ENCODE measurements at places on chromosomes 7 and 10. TPM values are rescaled to one million over a fixed set of nuclear protein-coding genes. Genes with fewer than 3 reads are reported as not detected.

CYP3A5 gene
- total RNA-seq: 99.8 TPM

TAS2R41 gene
- total RNA-seq: not detected

CALHM1 gene
- total RNA-seq: not detected

MLXIPL gene
- total RNA-seq: 0.53 TPM

SSBP1 gene
- 187 TPM for total RNA-seq

PRR15 gene
- 0.56 TPM for total RNA-seq

ACSM6 gene
- total RNA-seq: not detected

DNA sequence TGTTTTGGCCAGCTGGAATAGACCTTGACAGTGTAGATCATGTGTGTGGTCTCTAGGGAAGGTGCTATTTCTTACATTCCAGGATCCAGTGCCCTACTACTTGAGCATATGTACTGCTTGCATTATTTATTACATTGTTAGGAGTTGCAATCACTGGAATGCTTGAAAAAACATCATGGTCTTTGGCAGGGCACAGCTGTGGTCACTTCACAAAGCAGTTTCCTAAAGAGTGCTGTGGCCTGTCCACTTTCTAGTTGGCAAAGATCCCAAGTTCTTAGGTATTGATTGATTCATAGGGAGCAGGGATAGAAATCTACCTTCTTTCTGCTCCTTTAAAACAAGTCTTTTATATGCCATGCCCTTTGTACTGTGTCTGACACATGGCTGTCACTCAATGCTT, 4.6 kb downstream of the C7orf25 start:
- DNase-seq: no peak
- H3K36me3 ChIP-seq: no peaks in the 10 kb centered on the region
- H3K27ac ChIP-seq: no peak overlapping the region
- no peaks in the 10 kb centered on the region for H3K27me3 ChIP-seq

GRCh38 chr10:15220445-15220844, 52.0 kb upstream of the NMT2 start:
- DNase-seq: no peak
- no peak overlapping the region for H3K4me3 ChIP-seq
- no peaks in the 10 kb centered on the region for H3K27me3 ChIP-seq
- no peak overlapping the region for H3K27ac ChIP-seq
- H3K4me1 ChIP-seq: no peaks in the 10 kb centered on the region

- no peak for DNase-seq
- H3K36me3 ChIP-seq: no peaks in the 10 kb centered on the region
- H3K27me3 ChIP-seq: no peaks in the 10 kb centered on the region
- H3K4me1 ChIP-seq: peaks cover 60% of the 10 kb centered on the region
- peak overlapping the region; percentile 72 for H3K27ac ChIP-seq
Measured at GRCh38 chr10:104300736-104301292, 31.8 kb downstream of the GSTO2 start.

- H3K36me3 ChIP-seq: no peaks in the 10 kb centered on the region
- H3K27me3 ChIP-seq: no peaks in the 10 kb centered on the region
- H3K27ac ChIP-seq: no peak overlapping the region
- no peak for DNase-seq
Measured at GRCh38 chr10:132562916-132563456, 25.4 kb downstream of the INPP5A start.

DNA sequence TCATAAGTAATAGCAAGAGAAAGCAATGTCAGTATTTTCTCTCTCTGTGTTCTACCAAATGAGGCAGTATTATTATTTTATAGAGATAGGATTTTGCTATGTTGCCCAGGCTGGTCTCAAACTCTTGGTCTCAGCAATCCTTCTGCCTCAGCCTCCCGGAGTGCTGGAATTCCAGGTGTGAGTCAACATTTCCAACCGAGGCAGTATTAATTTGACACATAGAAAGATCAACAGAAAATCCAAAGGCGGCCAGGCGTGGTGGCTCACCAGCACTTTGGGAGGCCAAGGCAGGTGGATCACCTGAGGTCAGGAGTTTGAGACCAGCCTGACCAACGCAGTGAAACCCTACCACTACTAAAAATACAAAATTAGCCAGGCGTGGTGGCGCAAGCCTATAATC, 71.8 kb downstream of the SMURF1 start:
- no peak for DNase-seq
- H3K36me3 ChIP-seq: peaks cover 16% of the 10 kb centered on the region
- H3K27ac ChIP-seq: no peak overlapping the region
- H3K4me1 ChIP-seq: peaks cover 51% of the 10 kb centered on the region

DNA sequence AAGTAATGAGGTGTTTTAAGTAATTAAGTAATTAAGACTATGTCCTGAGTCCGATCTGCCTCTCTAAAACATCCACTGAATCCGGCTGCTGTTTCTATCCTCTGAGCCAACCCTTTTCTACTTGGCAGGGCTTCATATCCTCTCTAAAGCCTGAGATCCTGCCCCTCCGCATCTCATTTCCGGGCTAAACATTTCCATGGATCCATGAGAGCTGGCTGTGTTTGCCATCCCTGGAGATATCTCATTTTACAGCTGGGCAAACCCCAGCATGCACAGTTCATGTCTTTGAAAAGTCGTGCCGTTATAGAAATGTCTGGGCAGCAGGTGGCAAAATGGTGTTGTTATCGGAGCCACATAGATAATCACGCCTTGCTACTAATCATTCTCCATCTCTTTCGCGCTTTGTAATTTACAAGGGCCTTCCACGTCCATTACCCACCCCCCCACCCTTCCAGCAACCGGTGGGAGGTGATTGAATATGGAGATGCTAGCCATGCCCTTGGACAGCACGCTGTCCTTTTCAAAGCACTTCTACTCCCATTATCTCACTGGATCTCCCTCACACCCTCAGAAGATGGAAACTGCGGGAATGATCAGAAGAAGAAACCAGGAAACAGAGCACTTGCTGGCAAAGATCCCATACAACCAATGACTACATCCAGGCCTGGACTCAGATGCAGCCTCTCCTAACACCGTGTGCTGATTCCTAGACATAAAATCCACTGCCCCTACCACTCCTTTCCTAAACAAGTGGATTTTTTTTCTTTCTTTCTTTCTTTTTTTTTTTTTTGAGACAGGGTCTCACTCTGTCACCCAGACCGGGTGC, 1189.2 kb downstream of the TYW1 start:
- no peaks in the 10 kb centered on the region for H3K36me3 ChIP-seq
- H3K27me3 ChIP-seq: no peaks in the 10 kb centered on the region
- no peak for DNase-seq
- no peak overlapping the region for H3K27ac ChIP-seq
- H3K4me3 ChIP-seq: no peak overlapping the region

- H3K4me3 ChIP-seq: no peak overlapping the region
- no peaks in the 10 kb centered on the region for H3K27me3 ChIP-seq
- no peaks in the 10 kb centered on the region for H3K36me3 ChIP-seq
- no peak overlapping the region for H3K27ac ChIP-seq
- DNase-seq: no peak
Measured at GRCh38 chr7:19023477-19023876, 94.0 kb downstream of the TWIST1 start.

DNA sequence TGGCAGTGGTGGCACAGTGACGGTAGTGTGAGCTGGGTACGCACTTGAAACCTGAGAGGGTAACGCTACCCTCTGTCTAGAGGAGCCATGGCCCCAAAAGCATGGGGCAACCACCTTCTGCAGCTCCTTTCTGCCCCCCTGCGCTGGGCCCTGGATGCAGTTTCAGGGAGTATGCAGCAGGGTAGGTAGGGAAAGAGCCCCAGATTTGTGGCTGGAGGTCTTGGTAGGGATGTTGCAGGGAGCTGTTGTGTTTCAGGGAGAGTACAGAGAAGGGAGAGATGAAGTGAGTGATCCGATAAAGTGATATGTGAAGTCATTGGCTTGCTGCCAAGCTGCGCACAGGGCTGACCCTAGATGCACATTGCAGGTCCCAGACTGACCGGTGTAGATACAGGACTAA, 2.7 kb upstream of the PGAM2 start:
- no peak for DNase-seq
- no peak overlapping the region for H3K27ac ChIP-seq
- H3K27me3 ChIP-seq: no peaks in the 10 kb centered on the region
- H3K4me1 ChIP-seq: peaks cover 29% of the 10 kb centered on the region
- H3K4me3 ChIP-seq: no peak overlapping the region

DNA sequence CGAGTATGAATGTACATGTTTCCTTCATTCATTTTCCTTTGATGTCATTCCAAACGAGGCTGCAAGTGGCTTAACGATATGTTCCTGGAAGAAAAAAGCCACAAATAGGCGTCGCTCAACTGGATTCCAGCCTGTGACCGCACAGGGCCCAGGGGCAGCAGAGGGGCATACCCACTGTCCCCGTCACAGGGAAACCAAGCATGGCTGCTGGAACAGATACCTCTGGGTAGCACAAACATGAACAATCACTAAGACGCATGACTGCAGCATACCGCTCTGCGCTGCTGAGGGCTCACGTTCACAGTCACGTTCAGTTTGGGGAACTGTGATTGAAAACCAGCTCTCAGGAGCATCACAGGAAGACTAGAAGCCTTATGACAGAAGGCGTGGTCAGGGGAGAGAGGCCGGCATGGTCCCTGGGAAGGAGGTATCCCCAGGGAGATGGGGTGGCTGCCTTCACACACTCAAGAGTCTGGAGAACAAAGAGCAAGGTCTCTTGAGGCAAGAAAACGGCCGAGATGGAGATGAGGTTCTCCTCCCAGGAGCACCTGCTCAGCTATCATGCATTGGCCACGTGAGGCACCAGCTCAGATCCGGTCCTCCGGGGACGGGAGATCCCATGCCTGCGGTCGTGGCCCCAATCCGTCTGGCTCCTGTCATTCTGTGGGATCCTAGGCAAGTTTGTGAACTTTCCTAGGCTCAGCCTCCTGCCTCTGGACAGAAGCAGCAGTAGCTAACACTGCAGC, 213.6 kb downstream of the DIP2C start:
- H3K27ac ChIP-seq: no peak overlapping the region
- no peaks in the 10 kb centered on the region for H3K36me3 ChIP-seq
- DNase-seq: no peak
- no peaks in the 10 kb centered on the region for H3K27me3 ChIP-seq
- no peak overlapping the region for H3K4me3 ChIP-seq

DNA sequence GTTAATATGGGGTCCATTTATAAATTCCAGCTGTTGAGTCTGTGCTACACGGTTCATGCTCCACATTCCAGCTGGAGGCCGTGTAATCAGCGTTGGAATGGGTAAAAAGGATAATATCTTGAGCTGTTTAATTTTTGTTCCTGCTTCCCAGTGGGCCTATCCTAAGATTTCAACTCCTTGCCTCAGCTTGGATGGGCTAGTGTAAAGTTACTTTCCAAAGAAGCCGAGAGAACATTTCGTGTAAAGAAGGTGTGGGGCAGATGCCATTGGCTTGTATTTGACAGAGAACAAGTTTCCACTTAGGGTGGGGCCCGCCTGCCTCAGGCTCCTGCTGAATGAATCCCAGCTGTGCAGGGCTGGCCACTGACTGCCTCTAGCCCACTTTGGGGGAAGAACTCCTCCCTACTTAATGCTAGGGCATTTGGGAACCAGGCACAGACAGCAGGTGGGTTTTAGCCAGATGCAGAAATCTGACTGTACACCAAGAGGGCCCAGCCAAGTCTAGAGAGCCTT, 125.9 kb upstream of the LYZL2 start:
- no peaks in the 10 kb centered on the region for H3K36me3 ChIP-seq
- H3K4me3 ChIP-seq: no peak overlapping the region
- no peaks in the 10 kb centered on the region for H3K4me1 ChIP-seq
- DNase-seq: no peak
- H3K27ac ChIP-seq: peak overlapping the region; percentile 61

- H3K4me3 ChIP-seq: no peak overlapping the region
- H3K27ac ChIP-seq: no peak overlapping the region
- no peaks in the 10 kb centered on the region for H3K36me3 ChIP-seq
- H3K4me1 ChIP-seq: no peaks in the 10 kb centered on the region
- DNase-seq: no peak
Measured at GRCh38 chr7:3175285-3175902, 125.7 kb upstream of the SDK1 start.

- no peak overlapping the region for H3K27ac ChIP-seq
- no peaks in the 10 kb centered on the region for H3K27me3 ChIP-seq
- DNase-seq: no peak
- H3K4me1 ChIP-seq: no peaks in the 10 kb centered on the region
- H3K36me3 ChIP-seq: no peaks in the 10 kb centered on the region
Measured at GRCh38 chr7:31919678-31920369, 150.4 kb downstream of the PDE1C start.

- no peak overlapping the region for H3K27ac ChIP-seq
- H3K4me3 ChIP-seq: no peak overlapping the region
- no peaks in the 10 kb centered on the region for H3K4me1 ChIP-seq
- H3K27me3 ChIP-seq: no peaks in the 10 kb centered on the region
- DNase-seq: no peak
Measured at GRCh38 chr7:112173568-112173905, 32.7 kb downstream of the DOCK4 start.

DNA sequence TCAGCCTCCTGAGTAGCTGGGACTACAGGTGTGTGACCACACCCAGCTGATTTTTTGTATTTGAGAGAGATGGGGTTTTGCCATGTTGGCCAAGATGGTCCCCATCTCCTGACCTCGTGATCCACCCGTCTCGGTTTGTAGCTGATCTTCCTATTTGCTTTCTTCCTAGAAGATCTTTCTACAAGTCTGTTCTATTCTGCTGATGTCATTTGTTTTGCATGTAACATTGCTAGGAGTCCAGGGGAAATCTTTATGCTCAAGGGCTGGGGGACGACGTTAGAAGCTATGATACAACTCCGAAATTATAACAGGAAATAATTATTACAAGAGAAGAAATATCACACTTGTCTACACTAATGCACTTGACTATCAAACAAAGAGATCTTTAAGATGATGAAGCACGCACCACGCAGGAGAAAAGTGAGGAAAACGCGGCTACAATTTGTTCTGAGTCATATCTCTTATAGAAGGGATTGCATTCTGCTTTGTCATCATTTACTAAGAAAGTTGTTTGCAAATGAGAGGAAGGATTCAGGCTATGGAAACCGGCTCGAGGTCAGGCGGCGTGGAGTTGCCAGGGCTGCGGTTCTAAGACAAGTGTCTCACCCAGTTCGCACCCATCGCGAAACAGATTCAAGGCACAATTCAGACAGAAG, 103.0 kb upstream of the CARD11 start:
- no peaks in the 10 kb centered on the region for H3K36me3 ChIP-seq
- no peaks in the 10 kb centered on the region for H3K27me3 ChIP-seq
- peaks cover 6% of the 10 kb centered on the region for H3K4me1 ChIP-seq
- DNase-seq: no peak

GRCh38 chr7:90768301-90768700, 172.2 kb downstream of the CDK14 start:
- H3K4me3 ChIP-seq: no peak overlapping the region
- no peaks in the 10 kb centered on the region for H3K4me1 ChIP-seq
- DNase-seq: no peak
- H3K27ac ChIP-seq: no peak overlapping the region
- no peaks in the 10 kb centered on the region for H3K36me3 ChIP-seq

DNA sequence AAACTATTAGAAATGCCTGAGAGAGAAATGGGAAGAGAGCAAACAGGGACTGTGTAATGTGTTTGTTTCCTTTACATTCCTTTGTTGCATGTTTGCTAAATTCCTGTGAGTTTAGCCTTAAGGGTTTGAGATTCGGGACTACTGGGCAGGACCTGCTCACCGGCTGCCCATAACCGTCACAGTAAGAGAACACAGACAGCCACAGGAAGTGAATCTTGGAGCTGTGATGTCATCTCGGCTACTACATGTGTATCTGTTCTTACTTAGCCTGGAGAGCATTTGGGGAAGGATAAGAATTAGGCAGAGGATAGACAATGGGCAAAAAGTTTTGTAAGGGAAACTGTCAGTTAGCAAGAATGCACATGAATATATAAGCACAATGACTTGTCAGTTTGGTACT, 485.1 kb upstream of the KLF6 start:
- H3K27me3 ChIP-seq: no peaks in the 10 kb centered on the region
- no peaks in the 10 kb centered on the region for H3K36me3 ChIP-seq
- H3K27ac ChIP-seq: no peak overlapping the region
- peaks cover 28% of the 10 kb centered on the region for H3K4me1 ChIP-seq
- H3K4me3 ChIP-seq: no peak overlapping the region
- no peak for DNase-seq
